ENCODE measurements at places on chromosomes 6 and 20.

DNA sequence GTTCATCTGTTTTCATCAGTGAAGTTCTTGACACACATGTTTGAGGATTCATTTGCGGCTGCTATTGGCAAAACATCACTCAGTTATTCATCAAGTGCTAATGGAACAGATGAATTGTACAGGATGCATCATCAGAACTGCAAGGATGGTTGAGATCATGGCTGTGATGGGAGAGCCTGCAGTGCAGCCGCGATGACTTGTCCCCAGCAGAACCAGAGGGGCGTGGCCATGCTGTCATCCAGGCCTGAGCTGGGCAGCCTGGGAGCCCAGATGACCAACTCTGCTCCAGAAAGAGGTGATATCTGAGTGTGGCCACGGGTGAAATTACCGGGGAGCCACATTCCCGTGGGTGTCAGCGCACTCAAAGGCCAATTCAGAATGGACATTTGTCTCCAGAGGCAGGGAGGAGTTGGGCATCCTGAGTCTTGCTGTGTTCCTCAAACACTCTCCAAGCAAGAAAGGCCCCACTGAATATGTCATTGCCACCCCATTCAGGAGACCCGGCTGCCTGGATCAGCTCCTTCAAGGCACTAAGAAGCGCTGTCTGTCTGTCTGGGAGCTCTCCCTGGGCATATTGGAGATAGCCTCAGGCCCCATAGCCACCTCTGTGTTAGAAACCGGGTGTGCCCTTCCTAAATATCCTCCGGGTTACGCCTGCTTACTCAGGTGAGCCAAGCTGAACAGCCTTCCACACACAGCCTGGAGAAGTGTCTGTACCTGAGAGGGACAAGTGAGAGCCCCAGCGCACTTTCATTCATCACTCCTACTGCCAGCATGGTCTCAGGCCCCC, 66.7 kb downstream of the SYNDIG1 start:
- DNase-seq: no peak

- DNase-seq: no peak
Observed at GRCh38 chr6:133590814-133591213, 298.1 kb upstream of the TCF21 start.

DNA sequence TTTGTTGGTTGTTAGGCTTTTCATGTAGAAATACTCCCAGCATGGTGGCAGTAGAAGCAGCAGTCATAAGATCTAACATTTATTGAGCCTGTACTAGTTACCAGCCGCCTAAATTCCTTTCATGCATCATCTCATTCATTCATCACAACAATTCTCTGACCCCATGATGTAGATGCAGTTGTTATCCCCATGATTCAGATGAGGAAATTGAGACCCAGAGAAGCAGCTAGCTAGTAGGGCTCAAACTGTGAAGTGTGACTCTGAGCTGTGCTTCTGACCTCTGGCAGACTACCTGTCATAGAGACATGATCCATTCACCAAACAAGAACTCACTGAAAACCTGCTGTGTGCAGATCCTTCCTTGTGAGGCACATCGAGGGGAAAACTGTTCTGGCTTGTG, 16.9 kb downstream of the RREB1 start:
- DNase-seq: no peak

GRCh38 chr6:113936093-113936934, 34.6 kb downstream of the HDAC2 start:
- DNase-seq: peak; percentile 17

DNA sequence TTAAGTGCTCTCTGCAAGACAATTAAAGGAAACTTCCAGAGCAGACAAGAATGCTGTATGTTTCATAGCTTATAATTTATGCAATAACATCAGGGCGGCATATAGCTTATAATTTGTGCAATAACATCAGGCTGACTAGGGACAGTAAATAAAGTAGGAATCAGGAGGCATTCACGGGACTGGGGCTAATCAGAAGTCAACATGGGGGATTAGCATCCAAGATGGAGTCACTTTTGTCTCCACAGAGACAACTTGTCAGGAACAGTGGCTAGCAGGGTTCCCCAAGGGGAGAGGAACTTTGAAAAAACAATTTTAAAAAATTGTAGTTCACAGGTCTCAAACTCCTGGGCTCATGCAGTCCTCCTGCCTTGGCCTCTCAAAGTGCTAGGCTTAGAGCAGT, 3.3 kb upstream of the ZNF341 start:
- no peak for DNase-seq

DNA sequence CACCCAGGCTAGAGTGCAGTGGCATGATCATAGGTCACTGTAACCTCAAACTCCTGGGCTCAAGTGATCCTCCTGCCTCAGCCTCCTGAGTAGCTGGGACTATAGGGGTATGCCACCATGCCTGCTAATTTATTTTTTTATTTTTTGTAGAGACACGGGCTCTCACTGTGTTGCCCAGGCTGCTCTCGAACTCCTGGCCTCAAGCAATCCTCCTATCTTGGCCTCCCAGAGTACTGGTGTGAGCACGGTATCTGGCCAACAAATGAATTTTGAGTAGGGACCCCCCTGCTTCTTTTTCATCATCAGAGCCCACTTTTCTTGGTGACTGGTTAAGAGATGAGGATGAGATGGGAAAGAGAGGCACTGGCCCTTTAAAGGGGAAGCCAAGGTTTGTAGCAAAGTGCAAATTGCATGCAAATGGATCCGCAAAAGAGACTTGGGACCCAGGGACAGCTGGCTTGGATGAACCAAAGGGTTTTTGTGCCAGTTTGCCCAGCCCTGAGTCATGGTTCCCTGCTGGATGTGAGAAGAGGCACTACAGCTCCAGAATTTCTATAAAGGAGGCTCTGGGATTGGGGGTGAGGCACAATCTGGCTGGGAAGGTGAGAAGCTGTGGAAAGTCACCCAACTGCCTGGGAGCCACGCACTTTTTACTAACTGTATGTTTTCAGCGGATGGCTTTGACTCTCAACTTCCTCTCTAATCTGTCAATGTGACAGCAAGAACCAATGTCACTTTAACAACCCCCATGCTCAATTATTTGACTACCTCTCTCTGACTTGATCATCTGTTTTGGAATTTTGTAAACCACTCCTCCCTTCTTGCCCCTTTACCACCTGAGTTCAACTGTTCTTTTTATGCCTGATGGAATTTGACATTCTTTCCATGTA, 58.7 kb upstream of the RNF24 start:
- no peak for DNase-seq

- DNase-seq: no peak
Observed at GRCh38 chr20:11091511-11091910, 417.7 kb upstream of the JAG1 start.

DNA sequence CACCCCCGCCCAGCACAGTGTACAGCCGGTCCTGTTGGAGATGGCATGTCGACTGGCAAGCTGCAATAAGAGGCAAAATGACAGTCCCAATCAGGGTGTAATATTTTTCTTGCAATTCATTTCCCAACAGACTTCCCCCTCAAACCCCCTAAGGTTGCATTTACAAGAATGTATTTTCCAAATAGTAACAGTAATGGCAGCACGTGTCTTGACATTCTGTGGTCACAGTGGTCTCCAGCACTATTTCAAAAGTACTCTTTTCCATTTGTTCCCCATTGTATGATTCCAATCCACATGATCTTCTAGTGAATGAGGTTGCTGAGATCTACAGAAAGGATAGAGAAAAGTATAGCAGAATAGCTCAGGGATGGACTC, 97.8 kb upstream of the CARMIL1 start:
- no peak for DNase-seq

DNA sequence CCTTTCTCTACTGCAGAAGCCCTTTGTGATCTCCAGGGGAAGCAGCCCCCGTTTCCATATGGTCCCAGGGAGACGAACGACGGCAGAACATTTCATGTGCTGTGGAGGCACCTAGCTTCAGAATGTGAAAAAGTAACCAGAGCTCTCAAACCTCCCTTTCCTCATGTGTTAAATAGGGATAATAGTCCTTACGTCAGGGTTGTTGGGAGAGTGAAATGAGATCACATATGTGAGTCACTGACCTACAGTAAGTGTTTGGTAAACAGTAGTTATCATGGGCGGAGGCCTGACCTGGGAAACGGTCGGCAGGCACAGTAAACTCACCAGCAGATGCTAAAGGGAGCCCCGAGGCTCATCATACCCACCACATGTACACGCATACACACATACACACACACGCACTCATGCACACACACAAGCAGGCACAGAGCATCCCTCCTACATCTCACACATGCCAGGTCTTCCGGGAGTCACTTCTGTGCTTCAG, 89.7 kb downstream of the LY86 start:
- DNase-seq: peak; percentile 28

DNA sequence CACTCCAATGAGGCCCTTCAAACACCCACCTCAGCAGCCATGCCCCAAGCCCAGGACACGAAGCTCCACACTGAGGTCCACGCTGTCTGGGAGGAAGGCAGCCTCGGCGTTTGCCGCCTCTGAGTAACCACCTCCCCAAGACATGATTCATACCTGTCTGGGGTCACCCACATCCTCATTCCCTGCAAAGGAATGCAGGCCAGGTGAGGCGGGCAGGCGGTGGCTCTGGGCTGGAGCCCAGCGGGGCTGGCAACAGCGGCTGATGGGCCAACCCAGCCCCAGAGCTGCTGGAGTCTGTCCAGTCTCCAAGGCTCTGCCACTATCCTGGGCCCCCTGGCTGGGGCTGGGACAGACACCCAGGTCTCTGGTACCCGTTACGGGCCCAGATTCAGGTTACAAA, 14.8 kb downstream of the PMEPA1 start:
- DNase-seq: no peak

GRCh38 chr6:14721103-14721758, 524.6 kb upstream of the JARID2 start:
- DNase-seq: no peak

- no peak for DNase-seq
Observed at GRCh38 chr6:3237761-3238662, 10.6 kb upstream of the TUBB2B start.

GRCh38 chr6:72954716-72955115, 270.6 kb downstream of the KHDC1L start:
- no peak for DNase-seq

DNA sequence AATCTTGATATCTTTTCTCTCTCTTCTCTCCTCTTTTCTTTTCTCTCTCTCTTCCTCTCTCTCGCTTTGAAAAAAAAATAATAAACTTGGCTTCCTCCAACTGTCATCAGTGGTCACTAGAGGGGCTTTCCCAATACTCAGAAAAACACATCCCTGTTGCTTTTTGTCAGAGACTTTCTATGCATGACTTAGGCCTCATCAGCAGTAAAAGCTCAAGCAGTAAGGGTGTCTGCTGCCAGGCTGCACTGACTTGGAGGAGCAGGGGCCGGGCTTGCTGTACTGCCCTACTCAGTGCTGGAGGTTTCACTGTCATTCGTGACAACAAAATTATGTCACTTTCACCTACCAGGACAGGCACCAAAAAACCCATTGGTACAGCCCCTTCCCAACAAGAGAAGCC, 272.0 kb downstream of the ADGB start:
- DNase-seq: no peak

- DNase-seq: no peak
Observed at GRCh38 chr6:17673543-17674254, 33.0 kb downstream of the NUP153 start.

- DNase-seq: no peak
Observed at GRCh38 chr6:169806701-169807100, 55.3 kb downstream of the ERMARD start.

- no peak for DNase-seq
Observed at GRCh38 chr6:72758901-72759300, 137.0 kb downstream of the KCNQ5 start.

- no peak for DNase-seq
Observed at GRCh38 chr20:58720890-58721289, 28.3 kb downstream of the NPEPL1 start.

DNA sequence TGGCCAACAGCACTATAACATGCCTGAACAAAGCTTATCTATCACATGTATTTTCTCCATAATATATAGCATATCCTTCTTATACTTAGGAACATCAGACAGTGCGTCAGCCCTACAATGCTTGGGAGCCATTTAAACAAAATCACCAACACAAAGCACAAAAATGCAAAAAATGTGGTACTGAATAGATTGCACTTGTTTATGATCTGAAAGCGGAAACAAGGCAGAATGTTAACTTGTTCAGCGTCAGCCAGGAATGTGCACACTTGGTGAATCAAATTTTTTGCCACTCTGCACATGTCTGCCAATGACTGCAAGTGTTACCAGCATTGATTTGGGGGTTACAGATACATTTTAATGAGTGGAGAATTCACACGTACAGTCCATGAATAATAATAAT, 14.8 kb downstream of the SLC35A1 start:
- no peak for DNase-seq

- peak; percentile 80 for DNase-seq
Observed at GRCh38 chr6:42898891-42899361, 16.9 kb upstream of the PTCRA start.

DNA sequence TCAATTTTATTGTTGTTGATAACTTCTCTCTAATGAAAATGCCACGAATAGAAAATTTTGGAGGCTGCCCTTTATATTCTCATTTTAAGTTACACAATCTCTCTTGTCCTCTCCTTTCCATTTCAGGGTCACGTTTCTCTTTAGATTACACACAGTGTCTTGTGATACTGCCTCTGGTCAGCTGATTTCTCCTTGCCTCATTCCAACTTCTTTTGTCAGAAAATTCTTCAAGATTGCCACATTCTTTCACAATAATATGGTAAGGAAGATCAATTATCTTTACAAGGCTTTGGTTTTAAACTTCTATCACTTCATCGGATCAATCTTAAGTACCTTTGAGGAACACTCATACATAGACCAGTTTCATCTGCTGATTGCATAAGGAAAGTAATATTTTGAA, 370.3 kb downstream of the RFPL4B start:
- no peak for DNase-seq

GRCh38 chr6:147776631-147777213, 268.2 kb downstream of the SAMD5 start:
- no peak for DNase-seq

DNA sequence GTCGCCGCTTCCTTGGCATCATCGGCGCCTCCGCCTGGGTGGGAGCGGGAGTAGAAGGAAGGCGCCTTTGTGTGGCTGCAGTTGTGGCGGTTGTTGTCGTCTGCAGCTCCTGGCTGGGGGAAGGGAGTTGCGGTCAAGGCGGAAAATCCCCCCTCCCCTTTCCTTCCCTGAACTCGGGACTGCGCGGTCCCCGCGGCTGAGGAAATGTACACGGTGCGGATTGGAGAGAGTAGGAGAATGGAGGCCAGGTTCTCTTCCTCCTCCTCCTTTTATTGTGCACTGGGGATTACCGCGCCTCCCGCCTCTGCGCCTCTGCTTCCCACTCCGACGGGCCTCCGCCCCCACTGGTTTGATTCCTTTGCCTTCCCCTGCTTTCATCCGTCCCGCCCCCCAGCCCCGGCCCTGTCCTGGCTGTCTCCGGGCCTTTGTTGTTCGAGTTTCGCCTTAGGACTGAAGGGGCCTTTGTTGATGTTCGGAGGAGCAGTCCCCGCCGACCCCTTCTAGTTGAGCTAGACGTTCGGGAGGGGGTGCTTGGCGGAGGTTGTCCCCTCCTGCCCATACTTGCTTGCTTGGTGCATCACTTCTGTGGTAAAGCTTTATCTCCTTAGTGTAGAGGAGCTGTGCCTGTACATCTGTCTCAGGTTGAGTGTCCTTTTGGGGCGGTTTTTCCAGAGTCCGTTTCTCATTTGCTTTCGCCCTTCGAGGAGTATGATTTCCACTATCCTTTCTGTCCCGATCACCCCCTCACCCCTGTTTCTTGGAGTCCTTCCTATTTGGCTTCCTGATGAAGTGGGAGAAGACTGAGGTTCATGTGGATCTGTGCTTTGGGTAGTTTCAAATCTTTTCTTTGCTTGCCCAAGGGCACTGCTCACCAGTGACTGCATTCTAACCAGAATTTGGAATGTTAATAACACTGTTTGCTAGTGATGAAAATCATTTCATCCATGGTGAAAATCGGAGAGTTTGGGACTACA, 764 bp downstream of the ZNF292 start:
- no peak for DNase-seq

GRCh38 chr6:24911796-24912382, 23.9 kb downstream of the RIPOR2 start:
- DNase-seq: no peak

Data from NCI-H2081 (cell line).